ENCODE measurements at places on chromosomes 7 and 10. TPM values are rescaled to one million over a fixed set of nuclear protein-coding genes. Genes with fewer than 3 reads are reported as not detected.

The FANK1 gene
- 1.9 TPM for total RNA-seq

The TSPAN13 gene
- total RNA-seq = 6.1 TPM

The SLC39A12 gene
- total RNA-seq = not detected

The NXPH1 gene
- total RNA-seq = not detected

DNA sequence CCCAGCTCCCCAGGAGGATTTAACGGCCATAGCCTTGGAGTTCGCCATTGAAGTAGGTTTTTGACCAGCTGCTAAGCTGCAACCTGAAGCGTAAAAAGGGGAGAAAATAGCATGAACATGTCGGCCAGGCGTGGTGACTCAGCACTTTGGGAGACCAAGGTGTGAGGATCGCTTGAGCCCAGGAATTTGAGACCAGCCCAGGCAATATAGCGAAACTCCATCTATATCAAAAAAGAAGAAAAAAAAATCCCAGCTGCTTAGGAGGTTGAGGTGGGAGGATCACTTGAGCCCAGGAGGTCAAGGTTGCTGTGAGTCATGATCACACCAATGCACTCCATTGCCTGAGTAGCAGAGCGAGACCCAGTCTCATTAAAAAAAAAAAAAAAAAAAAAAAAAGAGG lies 32.2 kb upstream of the MCU start:
- no peaks in the 10 kb centered on the region for H3K27me3 ChIP-seq
- no peaks in the 10 kb centered on the region for H3K36me3 ChIP-seq
- no peak overlapping the region for H3K4me3 ChIP-seq
- H3K27ac ChIP-seq = no peak overlapping the region

GRCh38 chr7:26863518-26864308 lies 677 bp downstream of the SKAP2 start:
- peak; percentile 52 for DNase-seq
- H3K4me1 ChIP-seq = no peaks in the 10 kb centered on the region
- peak overlapping the region; percentile 73 for H3K4me3 ChIP-seq

GRCh38 chr7:10721289-10721688 lies 252.4 kb upstream of the PHF14 start:
- no peaks in the 10 kb centered on the region for H3K27me3 ChIP-seq
- H3K36me3 ChIP-seq = no peaks in the 10 kb centered on the region

- H3K27me3 ChIP-seq = no peaks in the 10 kb centered on the region
- H3K27ac ChIP-seq = no peak overlapping the region
- no peaks in the 10 kb centered on the region for H3K4me1 ChIP-seq
- no peak overlapping the region for H3K4me3 ChIP-seq
Measured at GRCh38 chr7:69147631-69148030, 450.6 kb upstream of the AUTS2 start.

DNA sequence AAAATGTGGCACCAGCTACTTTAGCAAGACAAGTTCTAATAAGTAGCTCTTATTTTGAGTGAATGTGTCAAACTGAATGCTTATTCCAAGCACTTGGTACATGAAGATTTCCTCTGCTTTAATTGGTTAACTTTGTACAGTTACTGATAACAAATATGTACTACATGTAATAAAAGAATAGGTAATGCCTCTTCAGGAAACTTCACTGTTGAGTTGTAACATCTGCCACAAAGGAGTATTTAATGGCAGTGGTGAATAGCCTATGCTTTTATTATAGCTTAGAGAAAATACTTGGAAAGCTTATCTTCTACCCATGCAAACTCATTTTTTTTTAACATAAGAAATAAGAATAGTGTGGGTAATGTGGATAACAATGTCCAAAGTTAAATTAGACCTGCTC lies 82.6 kb downstream of the CYP51A1 start:
- no peak overlapping the region for H3K27ac ChIP-seq
- H3K27me3 ChIP-seq = no peaks in the 10 kb centered on the region
- H3K4me3 ChIP-seq = no peak overlapping the region
- peaks cover 11% of the 10 kb centered on the region for H3K36me3 ChIP-seq
- no peak for DNase-seq

GRCh38 chr7:95590387-95591248 lies 5.7 kb downstream of the PDK4 start:
- no peak overlapping the region for H3K27ac ChIP-seq
- DNase-seq = no peak
- H3K36me3 ChIP-seq = no peaks in the 10 kb centered on the region
- H3K4me3 ChIP-seq = no peak overlapping the region
- no peaks in the 10 kb centered on the region for H3K4me1 ChIP-seq
- H3K27me3 ChIP-seq = no peaks in the 10 kb centered on the region

GRCh38 chr7:8136051-8136730 lies 125.8 kb downstream of the ICA1 start:
- no peaks in the 10 kb centered on the region for H3K36me3 ChIP-seq
- no peaks in the 10 kb centered on the region for H3K27me3 ChIP-seq
- no peak overlapping the region for H3K27ac ChIP-seq

GRCh38 chr7:30755384-30756154 lies 3.6 kb downstream of the INMT start:
- no peak overlapping the region for H3K4me3 ChIP-seq
- peak overlapping the region; percentile 56 for H3K27ac ChIP-seq
- H3K27me3 ChIP-seq = no peaks in the 10 kb centered on the region
- H3K36me3 ChIP-seq = no peaks in the 10 kb centered on the region

DNA sequence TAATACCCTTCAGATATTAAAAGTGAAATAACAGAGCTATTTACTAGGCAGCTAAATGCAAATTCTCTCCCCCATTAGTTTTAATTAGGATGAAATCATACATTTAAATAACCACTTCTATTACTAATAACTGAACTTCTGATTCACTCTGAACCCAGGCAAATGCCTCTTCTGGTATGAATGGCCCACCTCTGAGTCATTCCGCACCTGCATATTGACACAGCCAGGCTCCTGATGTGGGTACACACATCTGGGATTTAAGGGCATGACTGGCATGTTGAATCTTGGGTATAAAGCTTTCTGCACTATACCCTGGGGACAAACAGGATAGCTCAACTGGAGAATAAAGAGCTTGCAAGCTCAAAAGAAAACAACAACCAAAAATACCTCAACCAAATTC lies 140.9 kb downstream of the AUTS2 start:
- H3K4me3 ChIP-seq = no peak overlapping the region
- no peaks in the 10 kb centered on the region for H3K27me3 ChIP-seq
- DNase-seq = no peak
- H3K4me1 ChIP-seq = no peaks in the 10 kb centered on the region
- no peak overlapping the region for H3K27ac ChIP-seq

GRCh38 chr10:113317489-113317888 lies 235.4 kb upstream of the HABP2 start:
- no peaks in the 10 kb centered on the region for H3K4me1 ChIP-seq
- no peaks in the 10 kb centered on the region for H3K36me3 ChIP-seq
- H3K27ac ChIP-seq = no peak overlapping the region

Measured in IMR-90 (cell line).